Daoy (cell line): ENCODE measurements at places on chromosomes 4 and X.
A peak's percentile ranks its signal among the peaks of the same experiment; 100 is the strongest.

DNA sequence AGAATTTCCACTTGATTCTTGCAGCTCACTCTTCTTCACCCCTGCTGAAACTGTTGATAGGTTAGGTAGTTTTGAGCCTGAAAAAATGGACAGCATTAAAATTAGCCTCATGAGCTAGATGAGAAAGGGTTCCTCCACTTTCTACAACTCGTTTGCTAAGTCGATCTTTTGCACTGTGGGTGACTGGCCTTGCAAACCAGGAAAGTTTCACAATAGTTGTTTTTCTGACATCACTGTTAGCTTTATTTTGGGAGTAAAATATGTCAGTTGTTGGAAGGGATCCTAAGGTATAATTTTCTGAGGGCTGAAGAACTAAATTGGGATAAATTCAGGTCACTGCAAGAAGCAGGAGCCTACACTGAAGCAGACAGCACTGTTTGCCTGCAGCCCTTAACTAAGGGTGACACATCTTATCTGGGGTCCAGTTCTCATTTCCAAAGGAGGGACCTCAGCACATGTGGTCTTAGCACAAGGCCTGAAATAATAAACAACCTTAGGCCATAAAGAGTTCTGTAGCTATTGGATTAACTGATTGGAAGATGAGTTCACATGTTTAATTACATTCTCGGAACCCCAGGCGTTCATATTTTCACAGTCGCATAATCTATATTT is 29.1 kb downstream of the ANAPC4 start:
- no peak for DNase-seq

DNA sequence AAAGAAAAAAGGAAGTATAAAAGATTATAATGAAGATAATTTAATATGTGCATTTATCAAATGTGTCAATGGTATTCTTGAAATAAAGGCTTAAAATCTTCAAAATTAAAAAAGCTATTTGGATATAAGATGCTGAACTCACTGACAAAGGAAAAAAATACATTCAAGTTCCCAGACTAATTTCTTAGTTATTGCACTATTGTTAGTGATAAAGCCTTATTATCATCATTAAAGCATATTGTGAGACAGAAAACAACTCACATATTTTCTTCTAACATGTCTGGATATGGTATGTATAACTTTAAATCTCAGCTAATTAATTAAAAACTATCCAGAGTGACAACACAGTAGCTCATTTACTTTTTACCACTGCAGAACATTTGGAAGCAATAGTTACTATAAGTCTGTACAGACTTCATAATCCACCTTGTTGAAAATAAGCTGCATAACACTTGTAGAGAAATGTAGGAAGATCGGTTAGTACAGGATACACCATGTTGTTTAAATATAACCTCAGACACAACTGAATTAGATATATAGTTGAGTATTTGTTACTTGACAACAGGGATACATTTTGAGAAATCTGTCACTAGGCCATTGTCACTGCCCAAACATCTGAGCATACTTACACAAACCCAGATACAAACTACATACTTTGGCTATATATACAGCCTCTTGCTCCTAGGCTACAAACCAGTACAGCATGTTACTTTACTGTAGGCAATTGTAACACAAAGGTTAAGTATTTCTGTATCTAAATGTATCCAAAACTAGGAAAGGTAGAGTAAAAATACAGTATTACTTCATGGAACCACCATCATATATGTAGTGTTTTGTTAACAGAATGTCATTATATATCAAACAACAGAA is 12.8 kb upstream of the FAM200B start:
- no peak for DNase-seq

GRCh38 chr4:174640146-174640545 is 117.9 kb upstream of the HPGD start:
- DNase-seq = no peak

DNA sequence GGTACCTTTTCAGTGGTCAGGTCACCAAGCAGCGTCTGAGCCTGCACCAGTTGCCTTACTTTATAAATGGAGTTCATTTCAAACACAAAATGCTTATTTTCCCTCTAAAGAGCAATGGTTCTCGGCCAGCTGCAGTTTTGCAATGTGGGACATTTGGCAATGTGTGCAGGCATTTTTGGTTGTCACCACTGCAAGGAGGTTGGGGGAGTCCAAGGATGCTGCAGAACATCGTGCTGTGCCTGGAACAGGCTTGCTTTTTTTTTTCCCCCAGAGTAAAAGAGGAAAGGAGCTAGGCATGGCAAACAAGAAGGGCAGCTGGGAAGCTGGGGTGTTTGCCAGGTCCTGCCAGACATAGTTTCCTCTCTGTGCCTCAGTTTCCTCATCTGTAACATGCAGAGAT is 115.6 kb downstream of the GPR143 start:
- no peak for DNase-seq

DNA sequence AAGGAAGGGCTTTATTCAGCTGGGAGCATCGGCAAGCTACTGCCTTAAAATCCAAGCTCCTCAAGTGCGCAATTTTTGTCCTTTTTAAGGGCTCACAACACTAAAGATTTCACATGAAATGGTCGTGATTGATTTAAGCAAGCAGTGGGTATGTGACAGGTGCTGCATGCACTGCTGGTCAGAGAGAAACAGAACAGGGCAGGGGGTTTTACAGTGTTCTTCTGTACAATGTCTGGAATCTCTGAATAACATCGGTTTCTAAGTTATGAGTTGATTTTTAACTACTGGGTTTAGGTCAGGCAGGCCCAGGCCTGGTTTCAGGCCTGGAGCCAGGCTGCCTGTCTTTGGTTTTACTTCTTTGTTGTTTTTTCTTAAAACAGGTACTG is 6.0 kb downstream of the UGT2B17 start:
- DNase-seq = no peak

GRCh38 chr4:76969941-76970529 is 20.5 kb downstream of the SEPTIN11 start:
- DNase-seq = no peak

DNA sequence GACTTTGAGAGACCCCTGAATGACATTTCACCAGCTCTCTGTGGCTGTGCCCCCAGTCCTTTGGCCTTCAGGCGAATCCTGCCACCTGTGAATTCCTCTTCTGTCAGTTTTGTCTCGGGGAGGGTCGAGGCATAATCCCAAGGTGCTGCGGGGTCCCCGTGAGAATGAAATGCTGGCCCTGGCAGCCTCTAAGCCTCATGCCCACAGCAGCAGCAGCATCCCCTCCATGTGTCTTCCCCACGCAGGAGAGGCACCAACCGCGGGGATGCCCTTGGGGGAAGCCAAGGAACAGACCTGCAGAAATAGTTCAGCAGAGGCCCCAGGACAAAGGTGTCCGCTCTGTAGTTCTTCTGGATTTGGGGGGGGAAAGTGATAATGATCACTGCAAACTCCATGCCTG is 104.8 kb downstream of the PHKA2 start:
- no peak for DNase-seq

DNA sequence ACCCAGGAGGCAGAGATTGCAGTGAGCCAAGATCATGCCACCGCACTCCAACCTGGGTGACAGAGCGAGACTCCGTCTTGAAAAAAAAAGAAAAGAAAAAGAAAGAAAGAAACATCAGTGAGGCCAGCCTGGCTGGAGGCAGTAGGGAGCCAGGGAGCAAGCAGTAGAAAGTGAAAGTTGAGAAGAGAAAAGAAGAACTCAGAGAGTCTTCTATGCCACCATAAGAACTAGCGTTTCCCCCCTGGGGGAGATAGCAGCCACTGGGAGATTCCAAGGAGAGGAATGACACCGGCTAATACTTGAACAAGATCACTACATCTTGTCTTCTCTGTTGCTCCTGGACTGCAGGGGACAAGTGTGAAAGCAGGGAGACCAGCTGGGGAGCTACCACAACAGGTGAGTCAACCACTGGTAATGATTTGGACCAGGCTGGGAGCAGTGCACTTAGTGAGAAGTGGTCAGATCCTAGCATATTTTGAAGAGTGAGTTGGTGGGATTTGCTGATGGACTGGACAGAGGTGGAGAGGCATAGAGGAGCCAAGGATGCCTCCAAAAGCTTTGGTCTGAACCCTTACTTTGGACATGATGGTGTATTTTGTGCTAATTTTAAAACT is 33.4 kb downstream of the SLC2A9 start:
- DNase-seq = peak; percentile 21

DNA sequence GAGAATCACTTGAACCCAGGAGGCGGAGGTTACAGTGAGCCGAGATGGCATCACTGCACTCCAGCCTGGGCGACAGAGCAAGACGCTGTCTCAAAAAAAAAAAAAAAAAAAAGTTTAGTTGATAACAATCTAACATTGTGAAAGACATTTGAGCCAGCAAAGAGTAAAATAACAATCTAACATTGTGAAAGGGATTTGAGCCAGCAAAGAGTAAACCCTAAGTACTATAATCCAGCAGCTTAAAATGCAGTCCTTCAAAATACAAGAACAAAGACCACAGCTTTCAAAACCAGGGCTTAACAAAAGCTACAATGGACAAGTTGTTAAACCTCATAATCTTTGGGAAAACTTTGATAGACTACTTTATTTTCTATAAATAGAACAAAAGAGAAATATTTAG is 16.9 kb downstream of the MFAP3L start:
- no peak for DNase-seq

DNA sequence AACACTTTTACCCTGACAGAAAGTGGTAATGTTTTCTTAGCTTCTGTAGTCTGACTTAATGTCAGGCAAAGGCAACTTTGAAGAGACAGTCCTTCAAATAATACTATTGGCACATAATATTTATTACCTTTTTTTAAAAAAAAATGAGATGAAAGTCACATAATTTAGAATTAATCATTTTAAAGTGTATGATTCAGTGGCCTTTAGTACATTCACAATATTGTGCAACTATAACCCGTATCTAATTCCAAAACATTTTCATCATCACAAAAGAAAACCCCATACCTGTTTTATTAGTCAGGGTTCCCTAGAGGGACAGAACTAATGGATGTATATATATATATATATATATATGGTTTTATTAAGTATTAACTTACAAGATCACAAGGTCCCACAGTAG is 94.8 kb upstream of the TEX13A start:
- DNase-seq = no peak
